Effector memory CD4-positive, alpha-beta T cell (primary cell): ENCODE measurements at places on chromosomes 5 and 9.

DNA sequence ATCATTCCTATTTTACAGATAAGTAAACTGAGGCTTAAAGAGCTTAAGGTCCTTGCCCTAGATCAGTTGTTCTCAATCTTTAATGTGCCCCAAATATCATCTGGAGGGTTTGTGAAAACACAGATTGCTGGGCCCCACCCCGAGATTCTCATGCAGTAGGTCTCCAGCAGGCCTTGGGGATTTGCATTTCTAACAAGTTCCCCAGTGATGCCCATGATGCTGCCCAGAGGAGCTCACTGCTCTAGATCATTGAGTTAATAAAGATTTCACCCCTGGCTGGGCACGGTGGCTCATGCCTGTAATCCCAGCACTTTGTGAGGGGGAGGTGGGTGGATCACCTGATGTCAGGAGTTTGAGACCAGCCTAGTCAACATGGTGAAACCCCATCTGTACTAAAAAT, 42.8 kb upstream of the RAD23B start:
- DNase-seq: no peak

DNA sequence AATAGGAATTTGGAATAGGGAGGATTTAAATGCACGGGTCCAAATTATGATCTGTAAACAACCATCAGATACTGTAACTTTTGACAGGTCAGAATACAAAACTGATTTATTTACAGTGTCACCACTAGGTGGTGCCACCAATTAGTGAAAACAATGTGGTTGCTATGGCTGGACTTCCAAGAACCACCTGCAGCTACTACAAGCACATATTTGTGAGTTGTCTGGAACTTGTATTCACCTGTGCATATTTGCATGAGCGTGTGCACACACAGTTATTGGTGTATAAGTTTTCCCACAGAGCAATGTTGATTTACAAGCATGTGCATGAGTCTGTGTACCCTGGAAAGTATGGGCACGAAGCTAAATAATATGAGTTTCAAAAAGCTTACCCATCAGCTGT, 3.0 kb upstream of the HRCT1 start:
- no peak for DNase-seq

DNA sequence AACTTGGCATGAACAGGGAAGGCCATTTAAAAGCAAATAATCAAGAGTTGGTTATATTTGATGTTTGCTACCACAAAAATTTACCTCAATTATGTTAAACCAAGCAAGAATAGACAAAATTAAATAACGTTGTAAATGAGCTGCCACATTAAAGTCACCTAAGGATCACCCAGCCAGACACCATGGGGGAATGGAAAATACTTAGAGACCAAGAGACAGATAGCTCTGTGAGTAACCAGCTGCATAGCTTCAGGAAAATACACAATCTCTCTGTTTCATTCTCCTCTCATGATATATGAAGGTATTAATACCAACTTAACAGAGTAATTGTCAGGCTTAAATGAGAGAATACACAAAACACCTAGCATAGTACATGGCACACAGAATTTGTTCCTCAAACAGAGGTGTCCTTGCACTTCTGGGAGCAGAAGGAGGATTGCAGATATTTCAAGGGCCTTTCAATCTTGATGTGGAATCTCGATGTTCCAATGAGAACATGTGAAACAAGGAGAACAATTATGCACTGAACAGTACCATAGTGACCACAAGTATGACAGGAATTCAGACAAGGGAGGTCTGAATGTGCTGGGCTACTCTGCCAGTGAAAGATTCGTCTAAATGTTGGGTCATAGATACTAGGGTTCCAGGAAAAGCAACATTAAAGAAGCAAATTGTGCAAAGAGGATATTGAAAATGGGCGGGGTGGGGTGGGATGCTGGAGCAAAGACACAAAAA, 18.6 kb downstream of the JAKMIP2 start:
- DNase-seq: no peak

- DNase-seq: no peak
These were observed 357.0 kb upstream of the RORB start for GRCh38 chr9:74140141-74140540.
